ENCODE measurements at places on chromosomes 6 and 20.

DNA sequence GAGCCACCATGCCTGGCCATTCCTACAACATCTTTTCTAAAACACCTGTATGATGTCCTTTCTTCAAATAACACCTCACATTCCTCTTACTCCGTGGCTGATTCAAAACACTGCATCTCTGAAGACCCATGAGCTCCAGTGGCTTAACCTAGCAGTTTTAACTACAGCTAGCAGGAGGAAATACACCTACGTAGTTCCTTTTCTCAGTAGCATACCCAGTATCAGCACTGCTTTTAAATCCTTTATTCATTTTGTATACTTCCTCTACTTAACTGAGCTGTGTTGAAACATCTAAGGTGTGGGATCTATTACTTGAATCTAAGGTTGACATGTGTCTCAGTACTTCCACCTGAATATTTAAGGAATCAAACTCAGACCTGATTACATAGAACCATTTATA lies 113.6 kb upstream of the CCDC28A start:
- DNase-seq = no peak

- DNase-seq = no peak
These were observed 38.9 kb upstream of the SLC4A11 start for GRCh38 chr20:3277686-3278465.

- no peak for DNase-seq
These were observed 26.5 kb downstream of the PLCG1 start for GRCh38 chr20:41163821-41164220.

DNA sequence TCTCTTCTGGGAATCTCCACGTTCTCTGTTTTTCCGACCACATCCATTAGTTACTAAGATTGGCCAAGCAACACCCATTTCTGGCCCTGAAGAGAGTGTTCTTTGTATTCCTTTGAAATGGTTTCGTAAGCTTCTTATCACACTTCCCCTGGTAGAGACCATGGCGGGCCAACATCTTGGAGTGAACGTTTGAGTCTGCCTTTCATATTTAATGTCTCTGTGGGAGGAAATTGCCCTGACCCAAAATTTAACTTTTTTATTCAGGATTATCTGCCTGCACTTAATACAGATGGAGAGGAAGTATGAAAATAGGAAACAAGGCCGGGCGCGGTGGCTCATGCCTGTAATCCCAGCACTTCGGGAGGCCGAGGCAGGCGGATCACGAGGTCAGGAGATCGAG lies 177.0 kb upstream of the SNX9 start:
- DNase-seq = no peak

- DNase-seq = no peak
These were observed 27.0 kb downstream of the DNAAF9 start for GRCh38 chr20:3380228-3381070.

GRCh38 chr6:15573384-15573783 lies 89.4 kb downstream of the DTNBP1 start:
- no peak for DNase-seq

GRCh38 chr6:158069800-158070195 lies 88.1 kb downstream of the SYNJ2 start:
- no peak for DNase-seq

DNA sequence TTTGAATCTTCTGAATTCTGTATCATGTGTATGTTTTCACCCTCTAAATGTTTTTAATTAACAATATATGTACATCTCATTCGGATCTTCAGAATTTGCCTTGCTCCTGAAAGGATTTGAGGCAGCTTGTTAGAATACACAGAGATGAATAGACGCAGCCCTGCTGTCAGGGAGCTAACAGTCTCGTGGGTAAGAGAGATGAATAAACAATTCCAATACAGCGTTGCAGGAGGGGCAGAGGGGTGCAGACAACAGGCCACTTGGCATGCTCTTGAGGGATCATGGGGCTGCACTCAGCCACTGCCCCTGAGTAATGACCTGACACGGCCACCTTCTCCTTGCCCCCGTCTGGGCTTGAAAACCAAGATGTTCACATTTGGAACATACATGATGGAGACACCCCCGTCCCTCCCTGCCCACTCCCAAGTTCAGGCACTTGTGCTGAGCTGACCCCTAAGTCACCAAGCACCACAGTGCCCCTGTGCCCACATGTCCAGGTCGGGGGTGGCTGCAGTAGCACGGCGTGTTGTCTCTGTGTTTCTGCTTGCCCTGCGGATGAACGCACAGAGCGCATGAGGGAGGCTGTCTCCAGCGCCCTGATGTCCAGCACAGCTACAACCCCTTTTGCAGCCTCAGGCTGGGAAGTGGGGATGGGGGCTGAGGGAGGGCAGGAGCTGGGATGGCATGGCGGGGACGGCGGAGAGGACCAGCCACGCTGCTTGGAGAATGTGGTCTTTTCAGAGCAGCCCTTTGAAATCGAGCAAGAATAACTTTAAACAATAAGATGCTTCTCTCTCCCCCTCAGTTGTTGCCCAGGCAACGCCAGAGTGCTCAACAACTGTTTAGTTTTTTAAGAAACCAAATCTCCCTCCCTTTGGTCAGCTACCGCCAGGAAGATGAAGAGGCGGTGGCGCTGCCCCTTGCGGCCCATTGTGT lies 33.0 kb upstream of the CDH22 start:
- DNase-seq = no peak

- no peak for DNase-seq
These were observed 290.9 kb upstream of the TSHZ2 start for GRCh38 chr20:52681288-52681687.

DNA sequence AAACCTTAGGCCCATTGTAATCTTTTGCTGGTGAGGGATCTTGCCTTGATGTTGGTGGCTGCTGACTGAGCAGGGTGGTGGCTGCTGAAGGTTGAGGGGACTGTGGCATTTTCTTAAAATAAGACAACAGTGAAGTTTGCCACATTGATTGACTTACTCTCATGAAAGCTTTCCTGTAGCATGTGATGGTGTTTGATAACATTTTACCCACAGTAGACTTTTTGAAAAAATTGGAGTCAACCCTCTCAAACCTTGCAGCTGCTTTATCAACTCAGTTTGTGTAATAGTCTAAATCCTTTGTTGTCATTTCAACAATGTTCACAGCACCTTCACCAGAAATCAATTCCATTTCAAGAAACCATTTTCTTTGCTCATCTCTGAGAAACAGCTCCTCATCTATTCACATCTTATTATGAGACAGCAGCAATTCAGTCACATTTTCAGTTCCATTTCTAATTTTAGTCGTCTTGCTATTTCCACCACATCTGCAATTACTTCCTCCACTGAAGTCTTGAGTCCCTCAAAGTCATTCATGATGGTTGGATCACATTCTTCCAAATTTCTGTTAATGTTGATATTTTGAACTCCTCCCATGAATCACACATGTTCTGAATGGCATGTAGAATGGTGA lies 37.2 kb downstream of the CST9L start:
- DNase-seq = no peak

- DNase-seq = no peak
These were observed 174.9 kb upstream of the THBS2 start for GRCh38 chr6:169428532-169428931.

DNA sequence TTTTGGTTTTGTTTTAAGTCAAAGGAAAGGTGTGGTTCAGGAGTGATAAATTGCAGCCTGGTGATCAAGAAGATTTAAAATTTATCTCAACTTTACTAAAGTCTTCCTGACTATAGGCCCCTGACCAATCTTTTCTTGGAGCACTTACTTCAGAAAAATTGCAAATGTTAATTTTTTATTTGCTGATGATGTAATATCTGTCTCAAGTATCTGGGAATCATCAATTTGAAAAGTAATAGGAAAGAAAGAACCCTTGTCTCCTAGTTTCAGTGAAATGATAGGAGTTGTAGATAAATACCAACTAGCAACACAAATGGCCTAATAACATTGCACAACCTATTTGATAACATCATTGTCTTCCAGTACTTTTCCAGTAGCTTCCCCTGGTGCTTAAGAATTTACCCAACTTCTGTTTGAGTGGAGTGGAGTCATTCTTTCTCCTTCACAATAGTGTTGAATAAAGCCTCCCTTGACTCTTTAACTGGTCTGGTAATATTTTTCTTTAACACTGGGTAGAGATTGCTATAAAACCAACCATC lies 648.3 kb upstream of the ADGRB3 start:
- DNase-seq = no peak

- DNase-seq = no peak
These were observed 115.0 kb downstream of the OGFRL1 start for GRCh38 chr6:71403422-71404134.

GRCh38 chr20:54793291-54793992 lies 318.0 kb downstream of the DOK5 start:
- DNase-seq = no peak

DNA sequence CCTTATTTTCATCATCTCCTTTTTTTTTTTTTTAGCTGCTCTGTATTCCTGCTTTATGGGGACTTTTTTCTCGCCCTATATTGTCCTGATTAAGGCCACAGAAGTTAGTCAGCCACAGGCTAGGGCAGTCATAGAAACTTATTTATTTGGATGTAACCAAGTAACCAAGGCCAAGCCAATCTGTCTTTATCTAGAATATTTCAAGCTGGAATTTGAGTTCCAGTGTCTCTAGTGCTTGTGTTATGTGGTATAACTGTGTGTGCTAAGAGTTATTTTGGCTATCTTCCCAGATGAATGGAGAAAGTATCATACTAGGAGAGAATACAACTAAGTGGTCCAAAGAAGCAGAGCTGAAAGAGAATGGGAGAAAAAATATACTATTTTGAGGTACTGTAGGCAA lies 751.5 kb downstream of the CBLN4 start:
- no peak for DNase-seq

Data from T follicular helper cell (primary cell).